NCI-H748 treated with DMSO at 0.1 percent for 48 hours (cell line): ENCODE measurements at places on chromosomes 7 and 10.

DNA sequence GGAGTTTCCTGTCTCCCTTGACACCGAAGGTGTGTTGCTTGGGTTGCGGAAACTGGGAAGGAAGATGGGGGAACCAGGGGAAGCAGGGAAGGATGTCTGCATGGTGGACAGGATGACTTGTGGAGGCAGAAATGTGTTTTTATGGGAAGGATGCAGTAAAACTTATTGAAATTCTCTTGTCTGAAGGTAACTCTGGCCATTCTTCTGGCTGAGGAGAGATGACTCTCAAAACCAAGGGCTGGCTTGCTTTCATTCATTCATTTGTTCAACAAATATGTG lies 1.5 kb downstream of the UBTD1 start:
- DNase-seq, result no peak

DNA sequence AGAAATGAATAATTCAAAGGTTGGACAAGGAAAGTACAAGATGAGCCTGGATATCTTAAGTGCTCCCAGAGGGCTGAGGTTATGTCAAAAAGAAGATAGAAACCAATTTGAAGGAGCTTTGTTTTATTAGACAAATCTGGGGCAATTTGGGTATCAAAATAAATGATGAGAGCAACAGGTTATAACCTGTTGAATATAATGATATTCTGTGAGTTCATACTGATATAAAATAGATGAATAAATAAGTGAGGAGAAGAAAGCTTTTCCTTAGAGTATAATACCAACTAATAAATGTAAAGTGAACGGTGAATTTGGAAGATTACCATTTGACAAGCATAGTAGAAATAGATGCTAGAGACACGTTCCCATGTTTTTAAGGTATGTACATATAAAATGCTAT lies 544.2 kb upstream of the ANKRD30A start:
- no peak for DNase-seq

DNA sequence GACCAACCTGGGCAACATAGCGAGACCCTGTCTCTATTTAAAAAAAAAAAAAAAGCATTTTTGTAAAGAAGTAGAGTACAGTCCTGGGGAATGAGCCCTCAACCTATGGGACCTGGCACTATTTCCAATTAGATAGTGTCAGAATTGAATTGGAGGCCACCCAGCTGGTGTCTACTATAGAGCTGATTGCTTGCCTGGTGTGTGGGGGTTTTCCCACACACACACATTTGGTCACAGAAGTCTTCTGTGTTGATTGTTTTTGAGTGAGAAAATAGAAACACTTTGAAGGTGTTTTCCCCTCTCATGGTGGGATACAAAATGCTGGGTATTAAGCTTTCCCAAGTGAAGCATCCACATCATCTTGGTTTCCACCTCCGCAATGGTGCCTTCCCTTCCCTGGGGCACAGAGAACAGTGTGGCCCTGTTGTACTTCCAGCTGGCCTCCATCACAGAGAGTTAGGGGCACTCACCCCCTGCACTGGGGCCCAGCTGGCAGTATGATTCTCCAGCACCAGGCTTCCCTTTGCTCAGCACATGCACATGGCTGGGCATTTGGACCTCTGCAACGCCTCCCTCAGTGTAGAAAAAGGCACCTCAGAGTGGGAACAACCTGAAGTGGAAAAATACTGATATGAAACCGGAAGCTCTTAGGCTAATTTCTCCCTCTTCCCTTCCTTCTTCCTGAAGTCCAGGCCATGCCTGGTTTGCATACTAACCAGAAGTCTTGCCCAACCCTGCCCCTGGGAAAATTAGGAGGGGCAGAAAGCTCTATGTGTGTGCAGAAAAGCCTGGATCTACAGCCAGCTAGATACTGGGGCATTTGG lies 10.7 kb upstream of the NFKB2 start:
- DNase-seq, result no peak

GRCh38 chr10:28840971-28841370 lies 163.7 kb downstream of the BAMBI start:
- no peak for DNase-seq

DNA sequence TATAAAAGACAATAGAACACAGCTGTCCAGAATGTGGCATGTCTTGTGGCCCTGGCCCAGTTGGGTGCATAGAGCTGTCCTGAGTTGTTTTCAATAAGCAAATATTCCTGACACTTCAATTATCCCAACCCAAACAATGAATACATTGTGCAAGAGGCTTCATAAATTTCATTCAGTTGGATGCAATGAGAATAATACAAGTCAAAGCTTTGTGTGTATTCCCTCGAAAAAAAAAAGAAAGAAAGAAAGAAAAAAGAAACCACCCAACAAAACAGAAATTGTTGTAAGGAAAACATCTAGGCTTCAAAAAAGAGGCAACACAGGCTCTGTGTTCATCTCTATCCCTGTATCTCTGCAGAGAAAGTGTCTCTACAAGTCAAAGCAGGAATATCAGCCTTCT lies 138.7 kb upstream of the ADO start:
- DNase-seq, result peak; percentile 3

DNA sequence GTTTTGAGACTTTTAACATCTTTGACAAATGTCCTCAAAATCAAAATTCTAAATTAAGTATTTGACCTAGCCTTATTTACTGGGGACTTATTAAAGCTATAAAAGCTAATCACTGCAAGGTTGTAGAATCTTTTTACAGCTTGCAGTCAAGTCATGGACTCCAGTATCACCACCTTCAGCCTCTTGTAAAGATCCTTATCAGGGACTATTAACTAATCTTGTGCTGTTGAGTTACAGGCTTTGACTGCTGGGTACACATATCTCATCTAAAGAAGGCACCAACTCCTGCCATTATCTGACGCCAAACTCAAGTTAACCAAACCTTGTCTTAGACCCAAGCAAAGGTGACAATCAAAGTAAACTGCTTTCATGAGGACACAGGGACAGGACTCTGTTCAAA lies 621.0 kb upstream of the IGFBP3 start:
- DNase-seq, result no peak

GRCh38 chr10:69969977-69970376 lies 82.7 kb upstream of the MACROH2A2 start:
- DNase-seq, result no peak
